ENCODE measurements at places on chromosomes 13 and 19. TPM values are rescaled to one million over a fixed set of nuclear protein-coding genes. Genes with fewer than 3 reads are reported as not detected.

Gene FPR1
- total RNA-seq, result 53.3 TPM

Gene TRIM28
- total RNA-seq, result 199 TPM

Gene NLRP9
- total RNA-seq, result not detected

Gene CGB3
- not detected for total RNA-seq

Gene ADGRE3
- total RNA-seq, result 17.3 TPM

Gene GJA3
- total RNA-seq, result not detected

Gene IGFL1
- not detected for total RNA-seq

Gene ATP8B3
- 0.64 TPM for total RNA-seq

Gene ZNF506
- 22.1 TPM for total RNA-seq

Gene FPR3
- 41.0 TPM for total RNA-seq

Gene IGFL3
- total RNA-seq, result not detected

Gene IFNL1
- not detected for total RNA-seq

Gene ATP4A
- total RNA-seq, result not detected

Gene TNFRSF19
- total RNA-seq, result 17.9 TPM

Gene FXYD1
- 67.6 TPM for total RNA-seq

Gene IGFL2
- total RNA-seq, result not detected

Gene KLK3
- total RNA-seq, result not detected

Gene SULT2B1
- total RNA-seq, result 20.4 TPM

Gene C13orf42
- not detected for total RNA-seq

Gene MYPOP
- 7.9 TPM for total RNA-seq

Gene RXFP2
- not detected for total RNA-seq

Gene GRIN3B
- not detected for total RNA-seq

Gene CNFN
- total RNA-seq, result 0.87 TPM

Gene TUBGCP3
- total RNA-seq, result 33.9 TPM

Gene PPFIA3
- 10.7 TPM for total RNA-seq

Gene KLK8
- not detected for total RNA-seq

Gene ZNF101
- total RNA-seq, result 11.1 TPM

Measured in upper lobe of right lung (tissue), 1 donor.